Small intestine (tissue), 16 donors: ENCODE measurements at places on chromosomes 7 and 10.

- peak; percentile 29 for DNase-seq
- H3K4me3 ChIP-seq = no peak overlapping the region
- H3K27ac ChIP-seq = no peak overlapping the region
- H3K36me3 ChIP-seq = no peaks in the 10 kb centered on the region
- H3K4me1 ChIP-seq = peaks cover 9% of the 10 kb centered on the region
Measured at GRCh38 chr7:35967366-35968139, 166.7 kb downstream of the SEPTIN7 start.

DNA sequence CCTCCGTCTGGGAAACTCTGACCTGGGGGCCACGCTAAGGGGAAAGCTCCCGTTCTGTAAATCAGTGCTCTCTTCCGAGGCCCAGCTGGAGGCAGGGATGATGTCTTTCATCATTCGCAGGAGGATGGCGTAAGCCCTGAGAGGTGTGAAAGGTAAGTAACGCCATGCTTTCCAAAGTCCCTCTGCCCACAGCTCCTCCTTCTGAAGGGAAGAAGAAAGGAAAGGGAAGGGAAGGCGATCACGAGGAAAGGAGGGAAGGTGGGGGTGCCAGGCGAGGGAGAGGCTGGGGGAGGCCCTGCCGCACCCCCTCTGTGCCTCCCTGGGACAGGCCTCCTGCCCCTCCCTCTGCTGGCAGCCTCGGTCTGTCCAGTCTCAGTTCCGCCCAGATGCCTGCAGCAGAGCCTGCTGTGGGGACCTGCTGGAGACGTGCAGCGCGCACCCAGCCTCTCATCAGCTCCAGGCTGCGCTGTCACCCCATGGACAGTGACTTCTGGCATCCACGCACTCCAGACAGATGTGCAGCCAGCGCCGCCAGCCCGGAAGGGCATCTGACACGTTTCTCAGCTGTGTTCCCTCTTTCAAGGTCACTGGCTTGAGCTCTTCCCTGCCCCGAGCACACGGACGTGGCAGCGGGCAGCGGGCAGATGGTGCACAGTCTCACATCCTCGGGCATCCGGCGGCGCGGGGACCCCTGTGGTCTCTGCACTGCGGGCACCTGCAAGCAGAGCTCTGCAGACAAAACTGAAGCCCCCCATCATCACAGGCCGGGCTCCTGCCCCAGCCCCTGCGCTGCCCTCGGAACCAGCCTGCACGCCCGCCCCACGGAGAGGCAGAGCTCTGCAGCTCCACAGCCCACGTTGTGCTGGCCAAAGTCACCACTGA is 60.6 kb downstream of the INSIG1 start:
- H3K4me3 ChIP-seq = no peak overlapping the region
- no peak overlapping the region for H3K27ac ChIP-seq
- no peak for DNase-seq

- DNase-seq = no peak
- H3K27ac ChIP-seq = no peak overlapping the region
- H3K36me3 ChIP-seq = peaks cover 65% of the 10 kb centered on the region
- H3K4me3 ChIP-seq = no peak overlapping the region
- H3K27me3 ChIP-seq = no peaks in the 10 kb centered on the region
- no peaks in the 10 kb centered on the region for H3K4me1 ChIP-seq
Measured at GRCh38 chr10:73759512-73760115, 15.4 kb downstream of the SEC24C start.

- no peaks in the 10 kb centered on the region for H3K4me1 ChIP-seq
- H3K27ac ChIP-seq = no peak overlapping the region
- no peaks in the 10 kb centered on the region for H3K27me3 ChIP-seq
- H3K4me3 ChIP-seq = no peak overlapping the region
- peak; percentile 61 for DNase-seq
Measured at GRCh38 chr7:47635091-47636080, 53.5 kb upstream of the TNS3 start.

DNA sequence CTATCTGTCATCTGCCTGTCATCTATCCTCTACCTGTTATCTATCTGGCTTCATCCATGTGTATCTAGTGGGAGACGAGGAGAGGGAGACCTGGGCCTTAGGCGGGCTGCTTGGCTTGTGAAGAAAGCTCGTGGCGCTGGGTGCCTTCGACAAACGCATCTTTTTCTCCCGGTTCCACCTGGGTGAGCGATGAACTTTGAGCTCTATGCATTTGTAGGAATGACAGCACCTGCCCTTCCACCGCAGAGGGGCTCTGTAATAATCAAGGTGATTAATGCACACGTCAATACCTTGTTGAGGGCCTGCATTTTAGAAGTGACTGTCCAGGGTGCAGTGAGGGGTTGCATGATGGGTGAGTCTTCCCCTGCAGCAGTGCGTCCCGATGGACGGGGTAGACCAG is 2.6 kb upstream of the VIPR2 start:
- H3K27ac ChIP-seq = no peak overlapping the region
- no peaks in the 10 kb centered on the region for H3K36me3 ChIP-seq
- DNase-seq = no peak
- H3K4me1 ChIP-seq = no peaks in the 10 kb centered on the region
- no peak overlapping the region for H3K4me3 ChIP-seq

- peak overlapping the region; percentile 98 for H3K27ac ChIP-seq
- H3K36me3 ChIP-seq = no peaks in the 10 kb centered on the region
- H3K4me3 ChIP-seq = no peak overlapping the region
- peaks cover 24% of the 10 kb centered on the region for H3K4me1 ChIP-seq
Measured at GRCh38 chr7:73770860-73771670, 995 bp upstream of the CLDN3 start.

DNA sequence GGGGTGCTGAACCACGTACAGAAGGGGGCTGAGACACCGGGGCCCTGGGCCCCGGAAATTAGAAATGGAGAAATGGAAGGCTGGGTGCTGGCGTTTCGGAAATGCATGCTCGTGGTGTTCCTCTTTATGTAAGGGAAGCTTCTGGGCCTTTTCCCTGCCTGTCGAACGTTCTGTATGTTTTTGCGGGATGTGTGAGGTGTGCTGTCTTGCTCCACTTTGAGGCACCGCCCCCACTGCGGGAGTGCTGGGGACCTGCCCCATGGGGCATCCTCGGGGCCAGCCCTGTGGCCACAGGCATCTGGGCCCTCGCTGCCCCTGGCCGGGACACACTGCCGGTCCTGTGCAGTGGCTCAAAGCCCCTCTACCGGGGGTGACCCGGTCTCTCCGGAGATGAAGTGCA is 1.7 kb upstream of the VENTX start:
- H3K27ac ChIP-seq = no peak overlapping the region
- DNase-seq = no peak
- no peak overlapping the region for H3K4me3 ChIP-seq
- H3K27me3 ChIP-seq = peaks cover 77% of the 10 kb centered on the region
- H3K4me1 ChIP-seq = no peaks in the 10 kb centered on the region

- no peaks in the 10 kb centered on the region for H3K36me3 ChIP-seq
- DNase-seq = no peak
- no peak overlapping the region for H3K4me3 ChIP-seq
- H3K4me1 ChIP-seq = no peaks in the 10 kb centered on the region
- H3K27me3 ChIP-seq = no peaks in the 10 kb centered on the region
Measured at GRCh38 chr7:50204581-50204980, 99.9 kb upstream of the IKZF1 start.

DNA sequence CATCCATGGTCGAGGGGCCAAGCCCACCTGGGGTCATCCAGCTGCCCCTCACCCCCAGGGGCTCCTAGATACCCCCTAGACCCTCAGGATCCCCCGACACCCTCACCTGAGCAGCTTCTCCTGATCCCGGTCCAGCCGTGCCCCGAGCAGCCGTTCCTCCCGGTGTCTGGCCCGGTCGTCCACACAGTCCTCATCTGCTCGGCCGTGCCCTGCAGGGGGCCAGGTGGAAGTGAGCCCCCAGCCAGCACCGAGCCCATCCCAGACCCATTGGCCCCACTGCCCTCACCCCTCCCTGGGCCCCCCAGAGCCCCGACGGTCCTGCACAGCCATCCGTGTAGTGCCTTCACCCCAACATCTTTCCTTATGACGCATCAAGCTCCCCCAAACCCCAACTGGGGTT is 45.8 kb downstream of the TNRC18 start:
- DNase-seq = no peak
- peaks cover 15% of the 10 kb centered on the region for H3K36me3 ChIP-seq
- no peaks in the 10 kb centered on the region for H3K27me3 ChIP-seq
- H3K27ac ChIP-seq = no peak overlapping the region
- H3K4me3 ChIP-seq = no peak overlapping the region

GRCh38 chr7:139893999-139894398 is 64.9 kb downstream of the TBXAS1 start:
- H3K27me3 ChIP-seq = no peaks in the 10 kb centered on the region
- no peaks in the 10 kb centered on the region for H3K4me1 ChIP-seq
- H3K4me3 ChIP-seq = no peak overlapping the region

- no peak overlapping the region for H3K4me3 ChIP-seq
- no peaks in the 10 kb centered on the region for H3K27me3 ChIP-seq
- DNase-seq = no peak
- H3K36me3 ChIP-seq = no peaks in the 10 kb centered on the region
- no peak overlapping the region for H3K27ac ChIP-seq
- H3K4me1 ChIP-seq = no peaks in the 10 kb centered on the region
Measured at GRCh38 chr10:51711519-51711891, 12.1 kb upstream of the CSTF2T start.

DNA sequence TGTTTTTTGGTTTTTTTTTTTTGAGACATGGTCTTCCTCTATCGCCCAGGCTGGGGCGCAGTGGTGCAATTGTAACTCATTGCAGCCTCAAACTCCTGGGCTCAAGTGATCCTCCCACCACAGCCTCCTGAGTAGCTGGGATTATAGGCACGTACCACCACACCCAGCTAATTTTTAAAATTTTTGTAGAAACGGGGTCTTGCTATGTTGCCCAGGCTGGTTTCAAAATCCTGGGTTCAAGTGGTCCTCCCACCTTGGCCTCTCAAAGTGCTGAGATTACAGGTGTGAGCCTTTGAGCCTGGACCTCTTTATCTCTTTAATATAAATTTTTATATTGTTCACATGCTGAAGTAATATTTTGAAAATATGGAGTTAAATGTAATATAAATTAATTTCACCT is 28.2 kb upstream of the LBX1 start:
- H3K27me3 ChIP-seq = peaks cover 10% of the 10 kb centered on the region
- H3K27ac ChIP-seq = no peak overlapping the region
- H3K36me3 ChIP-seq = no peaks in the 10 kb centered on the region
- H3K4me1 ChIP-seq = no peaks in the 10 kb centered on the region
- H3K4me3 ChIP-seq = no peak overlapping the region

DNA sequence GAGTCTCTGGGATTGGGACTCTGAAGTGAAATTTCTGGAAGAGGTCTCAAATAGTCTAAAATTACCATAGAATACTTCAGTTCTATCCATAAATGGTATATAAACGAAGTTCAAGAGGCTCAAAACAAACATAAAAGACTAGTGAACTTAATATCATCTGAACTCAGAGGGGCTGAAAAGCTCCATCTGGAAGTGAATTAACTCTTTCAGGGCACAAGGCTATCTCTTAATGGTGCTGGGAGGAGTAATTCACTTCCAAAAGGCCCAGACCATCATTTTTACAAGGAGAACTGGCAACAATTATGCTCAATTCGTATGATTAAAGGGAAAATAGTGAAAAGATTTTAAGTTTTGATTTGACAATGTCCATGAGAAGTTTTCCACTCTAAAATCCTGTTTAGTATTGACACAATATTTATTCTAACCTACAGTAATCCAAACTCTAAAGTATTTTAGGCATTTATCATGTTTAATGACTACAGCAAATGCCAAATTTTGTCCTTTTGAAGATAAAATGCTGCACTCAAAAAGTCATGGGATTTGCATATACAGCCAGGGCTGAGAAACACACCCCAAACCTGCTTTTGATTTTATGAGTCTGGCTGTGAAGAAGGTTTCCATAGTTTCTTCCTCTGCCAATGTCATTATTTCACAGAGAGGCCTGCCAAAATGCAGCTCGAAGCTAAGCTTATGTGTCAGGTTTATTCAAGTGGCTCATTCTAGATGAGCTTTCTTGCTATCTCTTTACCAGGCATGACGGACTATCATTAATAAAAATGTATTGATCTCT is 143.9 kb downstream of the HIBADH start:
- H3K27ac ChIP-seq = no peak overlapping the region
- H3K36me3 ChIP-seq = no peaks in the 10 kb centered on the region
- H3K4me3 ChIP-seq = no peak overlapping the region

- H3K27ac ChIP-seq = peak overlapping the region; percentile 69
- no peak for DNase-seq
- peaks cover 13% of the 10 kb centered on the region for H3K4me1 ChIP-seq
- H3K36me3 ChIP-seq = no peaks in the 10 kb centered on the region
- no peak overlapping the region for H3K4me3 ChIP-seq
Measured at GRCh38 chr10:110399106-110399964, 94.6 kb upstream of the SMNDC1 start.

DNA sequence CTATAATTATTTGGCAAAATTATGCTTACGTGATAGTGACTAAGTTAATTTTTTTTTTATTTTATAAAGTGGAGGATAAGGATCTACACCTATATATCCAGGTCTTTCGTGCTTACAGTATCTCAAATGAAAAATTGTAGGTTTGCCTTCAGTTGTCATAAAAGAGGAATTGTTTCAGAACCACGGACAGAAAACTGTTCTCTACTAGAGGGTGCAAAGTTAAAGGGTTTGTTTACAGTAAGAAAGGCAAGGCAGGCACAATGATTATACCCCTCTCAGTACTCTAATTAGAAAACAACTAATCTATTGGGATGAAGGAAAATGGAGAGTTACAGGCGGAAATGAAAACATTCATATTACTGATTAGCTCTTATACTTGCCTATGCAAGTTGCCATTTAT is 1.5 kb downstream of the PCLO start:
- no peaks in the 10 kb centered on the region for H3K36me3 ChIP-seq
- H3K27ac ChIP-seq = no peak overlapping the region
- peak; percentile 42 for DNase-seq
- peak overlapping the region; percentile 61 for H3K4me3 ChIP-seq

- H3K4me1 ChIP-seq = peaks cover 15% of the 10 kb centered on the region
- no peaks in the 10 kb centered on the region for H3K36me3 ChIP-seq
- H3K4me3 ChIP-seq = no peak overlapping the region
- DNase-seq = peak; percentile 85
- no peaks in the 10 kb centered on the region for H3K27me3 ChIP-seq
- H3K27ac ChIP-seq = no peak overlapping the region
Measured at GRCh38 chr7:2478399-2478785, 2.2 kb upstream of the GRIFIN start.

- no peaks in the 10 kb centered on the region for H3K4me1 ChIP-seq
- no peak overlapping the region for H3K4me3 ChIP-seq
- DNase-seq = no peak
- no peaks in the 10 kb centered on the region for H3K27me3 ChIP-seq
- no peaks in the 10 kb centered on the region for H3K36me3 ChIP-seq
- no peak overlapping the region for H3K27ac ChIP-seq
Measured at GRCh38 chr10:115918812-115919211, 354.2 kb downstream of the GFRA1 start.

GRCh38 chr10:90920986-90921666 is at the start of gene ANKRD1:
Gene ANKRD1, minus strand, starts transcription at chr10:90921087. Its CDS starts 60 bp downstream, at chr10:90921027.
- H3K4me3 ChIP-seq = no peak within 1 kb of the TSS
- peaks cover 7% of the 10 kb centered on the region for H3K27me3 ChIP-seq
- no peaks in the 10 kb centered on the region for H3K36me3 ChIP-seq
- H3K4me1 ChIP-seq = no peaks in the 10 kb centered on the region
- peak; percentile 5 for DNase-seq
